Posterior cingulate gyrus (tissue), 11 donors: ENCODE measurements at places on chromosomes 16 and 17.

GRCh38 chr16:17369421-17370222 is 101.1 kb downstream of the XYLT1 start:
- DNase-seq: no peak

DNA sequence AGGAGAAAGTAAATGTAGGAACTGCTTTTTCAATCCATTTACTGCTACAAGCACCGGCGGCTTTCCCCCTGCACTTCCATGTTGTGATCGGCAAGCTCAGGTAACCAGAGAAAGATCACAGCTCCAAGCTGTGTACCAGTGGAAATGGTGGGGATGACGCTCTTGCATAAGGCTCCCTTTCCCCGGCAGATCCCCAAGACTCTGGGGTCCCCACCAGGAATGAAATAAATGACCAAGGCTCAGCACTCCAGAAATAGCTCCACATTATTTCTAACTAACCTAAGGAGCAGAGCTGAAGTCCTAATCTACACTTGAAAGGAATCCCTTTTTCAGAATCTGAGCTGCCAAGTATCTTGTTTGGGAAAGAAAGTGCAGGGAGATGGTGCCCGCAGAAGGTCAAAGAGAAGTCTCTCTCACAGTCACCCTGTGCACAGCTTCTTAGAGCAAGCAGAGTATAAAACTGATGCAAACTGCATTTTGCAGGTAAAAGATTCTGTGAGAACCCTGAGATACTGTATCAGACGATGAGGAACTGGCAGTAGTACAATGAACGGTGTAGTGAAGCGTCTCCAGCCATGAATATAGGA is 11.1 kb downstream of the GRB2 start:
- DNase-seq: no peak

DNA sequence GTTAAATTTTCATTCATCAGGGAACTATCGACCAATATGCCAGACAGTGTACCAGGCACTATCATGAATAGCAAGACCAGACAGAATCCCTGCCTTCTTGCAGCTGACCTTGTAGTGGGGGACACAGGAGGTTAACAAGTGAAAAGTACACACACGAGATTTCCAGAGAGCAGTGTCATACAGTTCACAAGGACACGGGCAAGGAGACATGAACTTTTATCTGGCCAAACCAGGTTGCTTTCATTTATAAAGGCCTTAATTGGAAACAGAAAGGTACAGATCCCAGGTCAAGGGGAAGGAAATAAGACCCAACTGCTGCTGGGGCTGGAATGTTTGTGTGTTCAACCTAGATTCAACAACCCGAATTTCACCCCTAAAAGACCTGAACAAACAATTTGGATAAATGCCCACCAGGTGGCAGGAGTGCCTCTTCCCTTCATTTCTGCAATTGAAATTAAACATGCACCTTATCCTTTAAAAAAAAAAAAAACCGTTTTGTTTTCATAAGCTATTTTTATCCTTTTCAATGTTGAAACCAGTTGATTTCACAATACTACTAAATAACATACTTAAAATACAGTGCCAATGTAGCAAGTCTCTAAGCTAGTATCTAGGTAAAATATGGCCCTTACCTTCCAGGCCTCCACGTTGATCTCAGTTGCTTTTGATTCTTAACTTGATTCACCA is 65.9 kb downstream of the EMP2 start:
- DNase-seq: no peak

DNA sequence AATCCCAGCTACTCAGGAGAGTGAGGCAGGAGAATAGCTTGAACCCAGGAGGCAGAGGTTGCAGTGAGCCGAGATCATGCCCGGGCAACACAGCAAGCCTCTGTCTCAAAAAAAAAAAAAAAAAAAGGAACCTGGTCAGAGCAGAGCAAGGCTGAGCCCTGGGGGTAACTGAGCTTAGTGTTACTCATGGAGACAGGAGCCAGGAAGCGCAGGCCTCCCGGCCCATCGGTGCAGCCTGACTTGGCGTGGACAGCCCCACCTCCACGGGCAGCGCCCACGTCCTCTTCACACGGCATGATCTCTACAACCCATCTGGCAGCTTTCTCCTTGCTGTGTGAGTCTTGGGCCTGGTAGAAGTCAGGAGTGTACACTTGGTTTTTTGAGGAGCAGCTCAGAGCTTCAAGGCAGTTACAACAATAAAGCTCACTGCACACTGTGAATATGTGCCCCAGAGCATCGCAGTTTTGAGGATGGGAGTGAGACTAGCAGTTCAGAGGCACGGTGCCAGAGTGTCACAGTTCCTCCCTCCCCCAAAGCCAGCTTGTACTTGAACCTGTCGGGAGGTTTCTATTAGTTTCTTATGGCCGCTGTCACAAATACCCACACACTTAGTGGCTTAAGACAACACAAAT is 129.9 kb downstream of the RAP1GAP2 start:
- no peak for DNase-seq

DNA sequence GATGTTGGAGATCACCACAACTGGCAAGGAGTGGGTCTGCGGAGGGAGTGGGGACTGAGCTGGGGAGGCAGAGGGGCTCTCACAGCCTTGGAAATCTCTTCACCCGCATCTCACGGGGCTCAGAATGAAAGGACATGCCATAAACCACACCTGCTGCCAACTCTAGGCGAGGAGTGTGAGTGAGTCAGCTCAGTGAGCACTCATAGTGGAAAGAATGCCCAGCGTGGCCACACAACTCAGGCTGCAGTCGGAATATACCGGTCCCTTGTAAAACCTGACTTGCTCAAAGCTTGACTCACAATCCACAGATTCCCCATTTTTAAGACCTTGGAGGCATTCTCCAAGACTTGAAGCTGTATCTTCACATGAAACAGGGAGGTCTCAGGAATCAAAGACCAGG is 36.7 kb downstream of the STAT5A start:
- no peak for DNase-seq

DNA sequence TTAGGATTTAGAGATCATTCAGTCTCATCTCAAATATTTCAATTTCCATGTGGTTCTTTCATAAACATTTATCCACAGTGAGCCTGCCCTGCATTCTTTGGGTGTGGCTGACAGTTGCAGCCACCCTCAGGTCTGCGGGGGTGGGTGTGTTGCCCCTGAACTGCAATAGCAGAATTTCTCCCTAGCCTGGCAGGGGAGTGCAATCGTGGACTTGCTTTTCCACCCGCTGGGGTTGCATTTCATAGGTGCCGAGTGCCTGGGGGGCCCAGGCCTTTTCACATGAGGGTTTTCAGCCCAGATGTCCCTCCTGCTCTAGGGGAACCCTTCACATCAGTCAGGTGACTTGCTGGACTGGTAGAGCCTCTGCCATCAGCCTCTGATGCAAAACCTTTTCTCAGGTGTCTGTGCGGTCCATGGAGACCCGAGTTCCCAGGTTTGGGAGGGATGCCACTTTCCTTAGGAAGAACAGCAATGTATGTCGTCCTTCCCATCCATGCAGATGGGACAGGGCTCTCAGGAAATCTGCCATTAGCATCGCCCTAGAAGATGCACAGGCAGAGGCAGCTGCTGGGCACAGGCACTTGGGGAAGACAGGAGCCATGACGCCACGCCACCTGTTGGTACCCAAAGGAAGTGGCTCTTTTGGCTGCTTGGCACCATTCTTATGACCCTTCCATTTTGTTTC is 2.4 kb upstream of the USP36 start:
- no peak for DNase-seq

DNA sequence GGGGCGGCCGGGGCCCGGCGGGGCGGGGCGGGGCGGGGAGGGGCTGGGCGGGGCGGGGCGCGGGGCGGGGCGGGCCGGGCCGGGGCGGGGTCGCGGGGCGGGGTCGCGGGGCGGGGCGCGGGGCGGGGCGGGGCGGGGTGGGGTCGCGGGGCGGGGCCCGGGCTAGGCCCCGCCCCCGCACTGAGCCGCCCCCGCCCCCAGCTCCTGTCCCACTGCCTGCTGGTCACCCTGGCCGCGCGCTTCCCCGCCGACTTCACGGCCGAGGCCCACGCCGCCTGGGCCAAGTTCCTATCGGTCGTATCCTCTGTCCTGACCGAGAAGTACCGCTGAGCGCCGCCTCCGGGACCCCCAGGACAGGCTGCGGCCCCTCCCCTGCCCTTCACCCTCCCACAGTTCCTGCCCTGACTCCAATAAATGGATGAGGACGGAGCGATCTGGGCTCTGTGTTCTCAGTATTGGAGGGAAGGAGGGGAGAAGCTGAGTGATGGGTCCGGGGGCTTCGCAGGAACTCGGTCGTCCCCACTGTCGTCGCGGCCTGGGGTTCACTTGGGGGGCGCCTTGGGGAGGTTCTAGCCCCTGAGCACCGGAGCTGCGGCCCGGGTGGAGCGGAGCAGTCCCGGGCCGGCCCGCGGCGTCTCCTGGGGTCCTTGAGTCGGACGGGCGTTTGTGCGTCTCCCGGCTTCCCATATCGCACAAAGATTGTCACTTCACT is 795 bp upstream of the HBM start:
- no peak for DNase-seq

DNA sequence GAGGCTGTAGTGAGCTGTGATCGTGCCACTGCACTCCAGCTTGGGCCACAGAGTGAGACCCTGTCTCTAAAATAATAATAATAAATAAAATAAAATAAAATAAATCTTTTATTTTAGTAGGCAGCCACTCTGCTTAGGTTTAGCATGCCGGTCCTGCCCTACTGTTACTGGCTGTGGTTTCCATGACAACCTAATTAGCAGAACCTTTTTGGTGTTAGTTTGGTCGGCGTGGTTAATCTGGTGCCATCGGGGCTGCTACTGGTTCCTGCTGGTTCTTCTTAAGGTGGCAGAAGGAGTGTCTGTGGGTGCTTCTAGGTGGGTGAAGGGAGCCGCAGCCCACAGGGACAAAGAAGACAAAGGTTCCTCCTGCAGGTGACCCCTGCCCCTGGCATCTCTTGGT is 37.8 kb upstream of the CBX4 start:
- DNase-seq: no peak
